ENCODE measurements at places on chromosomes 1 and 21.

DNA sequence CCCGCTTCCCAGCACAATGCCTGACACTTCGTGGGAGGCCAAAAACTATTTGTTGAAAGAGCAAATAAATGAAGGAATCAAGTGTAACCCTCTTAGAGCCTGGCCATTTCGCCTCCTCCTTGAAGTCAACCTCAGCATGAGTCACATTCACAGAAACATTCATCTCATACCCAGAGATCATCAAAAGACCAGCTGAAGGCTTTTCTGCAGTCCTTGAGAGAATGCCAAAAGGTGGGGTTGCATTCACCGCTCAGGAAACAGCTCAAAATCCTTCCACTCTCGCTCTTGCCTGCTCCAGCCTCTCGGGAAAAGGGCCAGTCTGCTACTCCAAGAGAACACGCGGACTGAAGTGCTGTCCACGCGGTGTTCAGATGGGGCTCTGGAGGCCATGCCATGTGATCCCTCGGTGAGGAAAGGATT is 90.0 kb downstream of the VWA5B1 start:
- DNase-seq = no peak

DNA sequence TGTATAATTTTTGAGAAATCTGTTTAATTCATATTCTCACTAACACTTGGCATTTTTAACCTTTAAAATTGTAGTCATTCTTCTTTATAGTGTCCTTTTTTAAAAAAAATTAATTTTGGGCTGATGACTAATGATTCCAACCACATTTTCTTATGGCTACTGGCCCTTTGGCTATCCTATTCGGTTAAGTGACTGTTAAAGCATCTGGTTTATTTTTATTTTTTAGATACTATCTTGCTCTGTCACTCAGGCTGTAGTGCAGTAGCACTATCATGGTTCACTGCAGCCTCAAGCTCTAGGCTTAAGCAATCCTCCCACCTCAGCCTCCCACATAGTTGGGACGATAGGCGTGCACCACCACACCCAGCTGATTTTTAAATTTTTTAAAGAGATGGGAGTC is 723.2 kb upstream of the CXADR start:
- DNase-seq = no peak

DNA sequence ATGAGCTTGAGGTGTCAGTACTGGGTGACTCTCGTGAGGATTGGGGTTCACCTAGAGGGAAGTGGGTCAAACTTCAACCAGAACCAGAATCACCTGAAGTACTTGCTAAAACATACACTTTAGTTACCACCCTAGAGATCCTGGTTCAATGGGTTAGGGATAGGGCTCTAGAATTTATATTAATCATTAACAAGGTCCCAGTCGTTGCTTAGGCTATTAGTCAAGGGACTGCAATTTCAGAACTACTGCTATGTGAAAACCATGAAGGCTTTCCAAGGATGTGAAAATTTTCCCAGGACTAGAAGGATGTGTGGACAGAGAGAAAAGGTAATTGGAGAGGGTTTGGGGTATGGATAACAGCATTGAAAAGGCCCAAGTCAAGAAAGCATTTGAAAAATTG is 162.6 kb downstream of the GRIK1 start:
- DNase-seq = no peak

GRCh38 chr1:234188454-234188792 is 184.8 kb upstream of the COA6 start:
- no peak for DNase-seq

Data from tibial artery (tissue), 4 donors.